ENCODE measurements at places on chromosomes 3 and 15.

- no peak for DNase-seq
These were observed 33.6 kb downstream of the GPR171 start for GRCh38 chr3:151169262-151169947.

- no peak for DNase-seq
These were observed 12.2 kb upstream of the SNRPA1 start for GRCh38 chr15:101307048-101307896.

DNA sequence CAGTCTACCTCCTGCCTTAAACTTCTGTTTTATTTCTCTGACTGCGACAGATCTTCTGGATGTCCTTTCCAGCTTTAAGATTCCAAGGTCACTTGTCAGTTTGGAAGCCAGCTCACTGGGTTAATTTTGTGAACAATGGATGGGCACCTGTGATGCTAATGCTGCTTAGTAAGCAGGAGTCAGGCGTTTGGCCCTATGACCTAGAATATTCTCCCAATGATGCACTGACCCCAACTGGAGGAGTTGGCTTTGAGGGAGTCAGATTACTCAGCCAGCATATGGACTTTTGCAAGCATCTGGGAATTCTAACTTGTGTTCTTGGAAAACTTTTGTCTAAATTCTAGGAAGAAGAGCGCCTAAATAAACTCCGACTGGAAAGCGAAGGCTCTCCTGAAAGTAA, 28.1 kb downstream of the HACD3 start:
- no peak for DNase-seq

DNA sequence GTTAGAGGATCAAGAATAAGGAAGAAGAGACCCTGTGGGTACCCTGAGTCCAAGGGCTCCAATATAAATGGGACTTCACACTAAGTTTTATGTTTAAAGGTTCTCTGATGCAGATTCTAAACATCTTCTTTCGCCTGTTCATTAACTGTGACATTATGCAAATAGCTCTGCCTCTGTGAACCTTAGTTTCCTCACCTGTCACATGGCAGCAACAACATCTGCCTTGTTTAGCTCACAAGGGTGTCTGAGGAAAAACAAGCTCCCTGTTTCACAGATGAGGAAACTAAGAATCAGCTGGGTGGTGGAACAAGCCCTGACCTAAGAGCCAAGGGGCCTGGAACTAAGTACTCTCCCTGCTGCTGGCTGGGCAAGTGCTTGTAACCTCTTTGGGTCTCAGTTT, 40.8 kb downstream of the GOLGA6L1 start:
- no peak for DNase-seq

GRCh38 chr3:134600685-134601463, 49.9 kb downstream of the KY start:
- DNase-seq = peak; percentile 21

DNA sequence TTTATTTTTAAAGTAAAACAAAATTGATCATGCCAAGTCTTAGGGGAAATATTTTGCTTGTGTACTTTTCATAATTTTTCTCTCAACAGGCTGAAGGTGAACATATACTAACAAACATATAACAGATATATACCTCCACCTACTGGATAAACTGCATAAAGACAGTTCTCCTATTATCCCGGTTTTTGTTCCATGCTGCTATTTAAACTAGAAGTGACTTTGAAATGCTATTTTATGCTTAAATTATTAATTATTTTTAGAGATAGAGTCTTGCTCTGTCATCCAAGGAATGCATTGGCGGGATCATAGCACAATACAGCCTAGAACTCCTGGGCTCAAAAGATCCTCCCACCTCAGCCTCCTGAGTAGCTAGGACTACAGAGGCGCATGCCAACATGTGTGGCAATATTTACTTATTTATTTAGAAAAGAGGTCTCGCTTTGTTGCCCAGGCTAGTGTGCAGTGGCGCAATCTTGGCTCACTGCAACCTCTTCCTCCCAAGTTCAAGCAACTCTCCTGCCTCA, 49.8 kb downstream of the ST3GAL6 start:
- no peak for DNase-seq

GRCh38 chr3:42805141-42805821, 991 bp upstream of the HIGD1A start:
- no peak for DNase-seq

- DNase-seq = no peak
These were observed 6.1 kb upstream of the CLSTN2 start for GRCh38 chr3:139928708-139929505.

DNA sequence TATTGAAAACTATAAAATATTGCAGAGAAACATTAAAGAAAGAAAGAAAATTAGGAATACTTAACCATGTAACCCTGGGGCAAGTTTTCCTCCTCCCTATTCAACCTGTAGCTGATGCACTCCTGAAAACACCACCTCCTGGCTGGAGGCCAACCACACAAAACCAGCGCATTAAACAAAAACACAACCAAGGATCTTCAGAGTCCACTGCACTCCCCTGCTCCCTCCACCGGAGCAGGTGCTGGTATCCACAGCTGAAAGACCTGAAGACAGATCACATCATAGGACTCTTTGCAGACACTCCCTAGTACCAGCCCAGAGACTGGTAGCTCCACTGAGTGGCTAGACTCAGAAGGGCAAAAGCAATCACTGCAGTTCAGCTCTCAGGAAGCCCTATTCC, 13.6 kb upstream of the ADAMTS17 start:
- no peak for DNase-seq

DNA sequence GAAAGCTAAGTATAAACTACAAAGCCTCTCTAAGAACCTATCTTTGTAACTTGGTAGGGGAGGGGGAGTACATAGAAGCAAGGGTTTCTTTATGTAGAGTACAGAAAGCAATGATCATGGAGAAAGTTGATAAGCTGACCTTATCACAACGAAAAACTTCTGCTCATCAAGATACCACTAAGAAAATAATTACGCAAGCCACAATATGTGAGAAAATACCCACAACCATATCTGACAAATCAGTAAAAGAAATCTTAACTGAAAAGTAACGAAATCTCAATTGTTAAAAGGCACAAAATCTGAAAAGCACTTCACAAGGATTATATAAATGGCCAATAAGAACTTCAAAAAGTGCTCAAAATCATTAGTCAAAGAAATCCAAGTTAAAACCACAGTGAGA, 35.1 kb upstream of the RPS17 start:
- no peak for DNase-seq

GRCh38 chr3:119080364-119080763, 45.7 kb upstream of the IGSF11 start:
- DNase-seq = no peak

- no peak for DNase-seq
These were observed 2.7 kb downstream of the KY start for GRCh38 chr3:134647902-134648760.

DNA sequence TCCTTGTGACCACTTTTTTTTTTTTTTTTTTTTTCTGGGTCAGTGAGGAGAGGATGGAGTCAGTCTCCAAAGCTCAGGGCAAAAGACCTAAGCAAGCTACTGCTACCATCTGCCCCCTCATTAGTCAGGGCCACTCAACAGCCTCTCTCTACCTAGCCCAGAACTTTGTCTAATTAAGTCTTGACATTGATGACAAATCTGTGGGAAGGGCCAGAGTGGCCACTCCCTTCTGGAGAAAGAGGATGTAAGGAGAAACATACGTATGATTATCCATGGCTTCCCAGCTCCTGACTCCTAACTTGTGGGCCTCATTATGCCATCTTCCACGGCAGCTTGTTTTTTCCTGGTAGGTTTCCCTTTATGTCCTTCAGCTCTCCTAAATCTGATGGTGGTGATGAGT, 37.9 kb downstream of the NR1I2 start:
- no peak for DNase-seq

DNA sequence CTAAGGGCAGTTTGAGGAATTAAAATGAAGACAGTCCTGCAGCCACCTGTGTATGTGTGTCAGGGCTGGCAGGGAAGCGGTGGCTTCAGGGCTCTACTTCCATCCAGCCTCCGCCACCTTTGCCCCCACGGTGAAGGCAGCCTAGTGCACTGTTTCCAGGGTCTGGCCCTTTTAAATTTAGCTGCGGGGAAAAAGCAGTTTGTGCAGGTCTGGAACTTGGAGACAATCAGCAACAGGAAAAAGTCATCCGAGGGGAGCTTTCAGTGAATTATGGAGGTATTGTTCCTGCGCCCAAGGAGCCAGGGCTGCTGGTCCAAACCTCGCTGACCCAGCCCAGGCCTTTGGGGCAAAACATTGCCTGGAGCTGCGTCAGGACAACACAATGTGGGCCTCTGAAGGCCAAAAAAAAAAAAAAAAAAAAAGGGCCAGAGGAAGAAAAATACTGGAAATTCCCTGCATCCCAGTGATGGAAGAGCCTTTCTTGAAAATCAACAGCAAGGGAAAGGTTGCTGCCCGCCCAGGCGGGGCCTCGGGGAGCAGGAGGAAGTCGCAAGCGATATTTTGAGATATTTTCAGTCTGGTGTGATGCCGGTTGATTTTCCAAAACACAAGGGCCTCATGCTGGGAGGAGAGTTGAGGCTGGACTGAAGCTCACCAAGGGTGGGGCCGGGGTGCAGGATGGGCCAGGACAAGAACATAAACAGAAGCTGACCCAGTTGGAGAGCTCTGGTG, 25.5 kb upstream of the FGD5 start:
- DNase-seq = no peak

- DNase-seq = no peak
These were observed 43.7 kb downstream of the SLC12A8 start for GRCh38 chr3:125168711-125169393.

- no peak for DNase-seq
These were observed 22.6 kb downstream of the LMCD1 start for GRCh38 chr3:8524249-8524648.

DNA sequence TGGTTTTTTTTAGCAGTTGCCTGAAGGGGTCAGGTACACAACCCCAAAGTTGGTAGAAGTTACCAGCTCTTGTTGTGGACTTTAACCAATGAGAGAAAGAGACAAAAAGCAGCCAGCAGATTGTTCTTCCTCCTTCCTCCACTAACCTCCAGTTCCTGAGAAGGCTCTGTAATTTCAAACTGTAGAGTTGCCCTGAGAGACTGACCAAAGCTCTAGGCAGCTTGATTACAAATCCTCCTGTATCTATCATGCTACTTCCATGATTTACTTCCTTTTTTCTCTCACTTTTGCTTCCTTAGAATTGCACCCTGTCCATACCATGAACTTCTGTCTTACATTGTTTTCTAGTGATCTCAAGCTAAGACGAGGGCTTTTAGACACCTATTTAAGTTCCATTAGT, 29.2 kb downstream of the NSUN3 start:
- no peak for DNase-seq

GRCh38 chr3:174100744-174101143, 703.2 kb downstream of the NLGN1 start:
- no peak for DNase-seq

DNA sequence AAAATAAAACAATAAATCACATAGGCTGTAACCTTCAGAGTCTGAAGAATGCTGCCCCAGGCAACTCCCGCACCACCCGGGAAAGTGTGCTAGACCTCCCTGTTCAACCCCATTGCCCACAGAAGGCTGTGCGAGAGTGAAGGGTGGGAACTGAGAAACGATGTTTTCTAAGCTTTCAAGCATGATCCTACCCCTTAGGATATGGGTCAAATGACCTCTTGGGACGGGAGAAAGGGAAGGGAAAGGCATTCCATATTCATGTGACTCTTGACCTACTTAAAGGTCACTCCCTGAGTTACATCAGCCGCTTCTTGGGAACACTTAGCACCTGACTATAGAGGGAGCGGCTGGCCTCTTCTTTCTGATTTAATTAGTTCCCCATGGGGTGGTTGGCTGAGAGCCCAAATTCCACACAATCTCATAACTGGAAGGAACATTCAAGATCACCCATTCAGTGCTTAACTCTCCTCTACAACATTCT, 114.7 kb upstream of the SLC24A5 start:
- DNase-seq = no peak

- DNase-seq = no peak
These were observed 1.8 kb downstream of the LIMD1 start for GRCh38 chr3:45596290-45596791.

- DNase-seq = no peak
These were observed 43.5 kb downstream of the KLF15 start for GRCh38 chr3:126313580-126314304.

- no peak for DNase-seq
These were observed 120.2 kb downstream of the NR1I2 start for GRCh38 chr3:119902061-119902460.

DNA sequence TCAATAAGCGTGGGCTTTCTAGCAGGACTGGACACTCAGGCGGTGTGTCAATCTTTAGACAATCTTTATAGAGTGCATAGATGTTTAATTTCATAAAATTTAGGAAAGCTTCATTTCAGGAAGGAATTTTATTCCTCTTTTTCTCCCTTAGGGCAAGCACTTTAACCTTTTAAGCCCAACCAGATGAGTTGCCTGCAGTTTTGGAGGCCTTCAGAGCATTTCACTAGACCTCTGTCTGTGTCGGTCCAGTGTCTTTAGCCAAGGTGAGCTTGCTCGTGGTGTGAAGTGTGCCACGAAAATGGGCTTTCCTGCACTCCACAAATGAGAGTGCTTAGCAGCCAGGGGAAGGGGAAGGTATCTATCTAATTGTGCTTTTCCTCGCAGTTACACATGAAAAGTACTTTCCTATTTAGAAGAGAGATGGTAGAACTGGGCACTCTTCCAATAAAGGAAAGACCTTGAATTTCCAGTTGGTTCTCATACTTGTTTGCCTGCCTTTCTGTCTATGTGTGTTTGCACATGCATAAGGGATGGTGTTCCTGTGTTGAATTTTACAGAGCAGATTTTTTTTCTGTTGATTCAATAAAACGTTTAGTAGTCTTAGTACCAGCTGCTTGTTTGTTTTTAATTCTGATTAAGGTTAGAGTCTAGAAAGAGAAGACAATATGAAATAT, 53.6 kb downstream of the FEZF2 start:
- no peak for DNase-seq

Measured in activated effector memory CD4-positive, alpha-beta T cell treated with Interleukin-2 at 50 U/mL for 16 hours (primary cell).